ENCODE measurements at places on chromosomes 4 and X.

DNA sequence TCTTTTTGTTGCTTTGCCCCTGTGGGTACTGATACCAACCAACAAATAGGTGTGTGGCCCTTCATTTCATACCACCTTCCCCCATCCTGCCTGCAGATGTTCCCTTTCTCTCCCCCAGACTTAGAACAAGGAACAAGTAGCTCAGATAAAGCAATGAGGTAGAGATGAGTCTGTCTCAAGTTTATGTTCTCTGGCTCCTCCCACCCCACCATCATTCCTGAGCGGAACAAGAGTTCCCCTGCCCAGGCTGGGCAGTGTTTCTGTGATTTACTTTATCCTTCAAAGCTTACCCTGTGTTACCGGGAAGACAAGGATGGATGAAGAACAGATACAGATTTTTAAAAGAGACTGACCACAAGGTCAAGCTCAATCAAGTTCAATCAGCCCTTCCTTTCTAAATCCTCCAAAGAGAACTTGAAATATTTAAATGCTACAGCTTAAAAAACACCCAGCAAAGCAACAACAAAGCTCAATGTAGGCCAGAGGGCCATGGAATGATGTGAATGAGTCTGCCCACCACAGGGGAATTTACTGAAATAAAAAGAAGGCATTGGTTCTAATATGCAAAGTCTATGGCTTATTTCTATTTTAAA, 80.1 kb upstream of the UCP1 start:
- DNase-seq = no peak

DNA sequence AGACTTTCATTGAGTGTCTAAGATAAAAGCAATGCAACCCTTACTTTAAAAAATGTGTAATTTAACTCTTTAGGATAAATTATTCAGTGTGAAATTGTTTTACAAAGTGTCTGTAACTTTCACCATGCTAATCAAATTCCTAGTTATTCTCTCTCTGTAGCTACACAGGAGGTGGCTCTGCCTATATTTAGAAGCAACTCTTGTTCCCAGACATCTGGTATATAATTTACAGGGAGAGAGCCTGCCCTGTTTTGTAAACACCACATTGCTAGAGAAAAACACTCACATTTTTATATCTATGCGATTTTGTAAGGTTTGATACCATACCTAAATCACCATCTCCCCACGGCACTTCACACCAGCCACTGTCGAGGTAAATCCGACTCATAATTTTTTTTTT, 35.5 kb upstream of the SPATA4 start:
- DNase-seq = no peak

DNA sequence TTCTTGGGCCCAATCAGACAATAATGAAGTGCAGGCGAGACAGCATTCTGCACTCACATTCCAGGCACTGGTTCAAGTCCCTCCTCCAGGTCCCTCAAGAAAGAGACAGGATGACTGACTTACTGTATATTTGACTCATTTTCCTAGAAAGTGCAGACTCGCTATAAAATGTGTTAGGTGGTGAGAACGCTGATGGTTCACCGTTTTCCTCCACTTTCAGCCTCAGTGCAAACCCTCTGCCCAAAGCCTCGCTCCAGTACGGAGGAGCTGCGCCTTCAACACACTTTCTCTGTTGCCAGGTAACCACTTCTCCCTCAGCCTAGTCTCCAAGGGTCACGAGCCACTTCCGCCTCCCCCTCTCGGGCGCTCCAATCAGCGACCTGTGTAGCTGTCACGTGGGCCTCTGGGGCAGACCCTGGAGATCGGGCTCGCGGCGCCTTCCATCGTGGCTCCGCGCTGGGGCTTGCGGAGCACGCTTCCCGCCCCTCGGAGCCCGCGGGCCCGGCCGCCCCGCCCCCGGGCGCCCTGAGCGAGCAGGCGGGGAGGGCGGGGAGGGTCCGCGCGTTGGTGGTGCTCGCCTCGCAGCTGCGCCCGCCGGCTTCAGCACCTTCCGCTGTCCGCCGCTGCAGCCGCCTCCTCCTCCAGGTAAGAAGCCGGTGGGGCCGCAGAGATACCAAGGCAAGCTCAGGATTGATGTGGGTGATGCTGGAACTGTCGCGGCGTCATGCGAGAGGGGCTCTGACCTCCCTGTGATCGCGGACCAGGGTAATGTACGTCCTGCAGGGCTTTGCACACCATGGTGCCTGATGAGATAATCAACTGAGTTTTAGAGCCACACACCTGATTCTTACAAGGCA, at the start of gene WDR17:
Gene WDR17 (plus strand): TSS at position 407 of the 857 bp plus-strand sequence. CDS start 45,740 bp downstream, outside the sequence.
- peak; percentile 65 for DNase-seq

DNA sequence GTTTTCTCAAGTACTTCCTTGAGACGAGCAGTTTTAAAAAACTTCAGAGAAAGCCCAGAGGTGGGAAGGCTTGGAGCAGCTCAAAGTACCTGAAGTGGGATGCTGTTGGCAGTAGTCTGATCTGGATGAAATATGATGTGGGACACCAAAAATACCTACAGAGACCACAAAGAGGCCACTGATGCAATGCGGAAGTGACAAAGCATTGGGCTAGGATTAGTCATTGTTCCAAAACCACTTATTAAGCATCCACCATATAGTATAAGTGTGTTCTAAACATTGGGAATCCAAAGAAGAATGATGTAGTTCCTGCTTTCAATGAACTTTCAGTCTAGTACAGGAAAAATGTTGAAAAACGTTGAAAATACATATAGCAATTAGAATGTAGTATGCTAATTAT, 386.1 kb upstream of the CNKSR2 start:
- DNase-seq = no peak

- no peak for DNase-seq
Observed at GRCh38 chrX:24466025-24466424, 939 bp downstream of the PDK3 start.

- DNase-seq = no peak
Observed at GRCh38 chrX:72712094-72712755, 1.9 kb downstream of the PHKA1 start.

DNA sequence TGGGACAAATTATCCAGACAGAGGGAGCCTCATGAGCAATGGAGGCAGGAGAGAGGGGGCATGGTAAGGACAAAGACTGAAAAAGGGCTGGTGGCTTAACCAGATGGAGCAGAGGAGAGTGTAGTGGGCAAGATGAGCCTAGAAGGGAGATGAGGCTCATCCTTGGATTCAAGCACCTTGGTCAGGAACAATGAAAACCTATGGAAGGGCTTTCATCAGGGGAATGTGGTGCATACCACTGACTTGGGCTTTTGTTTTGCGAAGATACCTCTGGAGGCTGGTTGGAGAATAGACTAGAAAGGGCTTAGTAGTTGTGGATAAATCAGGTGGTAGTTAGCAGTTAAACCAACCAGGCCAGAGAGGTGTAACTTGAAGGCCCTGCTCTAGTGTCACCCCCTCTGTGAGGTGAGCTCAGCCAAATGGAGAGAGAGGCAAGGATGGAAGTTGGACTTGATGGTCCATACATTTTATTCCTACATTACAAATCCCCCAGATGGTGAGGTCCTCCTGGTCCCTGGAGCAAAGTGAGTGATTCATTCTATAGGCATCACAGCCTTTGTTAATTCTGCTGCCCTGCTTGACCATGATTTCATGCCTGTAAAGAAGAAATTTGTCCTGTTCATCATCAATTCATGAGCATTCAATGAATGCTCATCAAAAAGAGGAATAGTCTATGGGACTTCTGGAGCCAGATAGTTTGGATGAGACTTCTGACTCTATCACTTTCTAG, 264.8 kb upstream of the IGFBP7 start:
- DNase-seq = no peak

- no peak for DNase-seq
Observed at GRCh38 chrX:134407065-134407376, 52.9 kb upstream of the HPRT1 start.

- DNase-seq = no peak
Observed at GRCh38 chr4:20675786-20676185, 24.5 kb upstream of the PACRGL start.

DNA sequence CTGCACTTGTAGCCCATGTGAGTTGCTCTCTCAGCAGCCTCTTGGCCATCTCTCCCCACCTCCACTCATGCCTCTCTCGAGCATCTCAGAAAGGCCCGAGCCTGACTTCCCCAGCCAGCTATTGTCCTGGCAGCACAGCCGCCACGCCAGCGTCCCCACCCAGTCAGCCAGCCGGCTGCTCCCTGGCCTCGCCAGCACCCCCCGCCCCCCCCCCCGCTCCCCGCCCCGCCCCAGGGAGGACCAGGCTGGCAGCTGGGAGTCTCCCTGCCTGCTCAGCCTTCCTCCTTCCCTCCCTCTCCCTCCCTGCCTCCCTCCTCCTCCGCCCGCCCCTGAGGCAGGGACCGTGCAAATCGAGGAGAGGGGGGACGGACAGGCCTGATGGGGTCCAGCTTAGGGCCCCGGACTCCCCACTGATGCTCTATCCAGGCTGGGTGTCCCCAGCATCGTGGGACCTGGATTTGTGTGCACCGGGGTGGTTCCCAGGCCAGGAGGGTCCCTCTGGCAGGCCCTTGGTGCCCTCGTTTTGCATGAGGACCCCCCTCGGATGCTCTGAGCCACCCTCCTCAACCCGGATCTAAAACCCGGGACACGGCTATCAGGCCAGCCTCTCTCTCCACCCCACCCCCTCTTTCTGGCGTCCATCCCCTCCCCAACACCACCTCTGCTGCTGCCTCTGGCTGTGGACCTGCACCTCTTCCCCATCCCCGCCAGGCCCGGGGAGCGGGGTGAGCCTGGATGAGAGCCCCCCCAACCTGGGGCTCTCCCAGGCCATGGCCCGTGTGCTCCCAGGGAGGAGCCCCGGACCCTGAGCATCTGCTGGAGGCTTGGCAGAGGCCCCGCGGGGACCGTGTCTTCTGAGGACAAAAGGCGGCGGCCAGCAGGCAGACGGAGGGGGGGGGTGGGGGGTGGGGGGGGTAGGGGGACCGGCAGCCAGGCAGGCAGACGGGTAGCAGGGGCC, at the start of gene GPR173:
Gene GPR173 (plus strand): TSS at position 621 of the 958 bp plus-strand sequence. CDS start 27,833 bp downstream, outside the sequence.
- DNase-seq = no peak

GRCh38 chr4:57658188-57658587, 548.0 kb upstream of the IGFBP7 start:
- no peak for DNase-seq

DNA sequence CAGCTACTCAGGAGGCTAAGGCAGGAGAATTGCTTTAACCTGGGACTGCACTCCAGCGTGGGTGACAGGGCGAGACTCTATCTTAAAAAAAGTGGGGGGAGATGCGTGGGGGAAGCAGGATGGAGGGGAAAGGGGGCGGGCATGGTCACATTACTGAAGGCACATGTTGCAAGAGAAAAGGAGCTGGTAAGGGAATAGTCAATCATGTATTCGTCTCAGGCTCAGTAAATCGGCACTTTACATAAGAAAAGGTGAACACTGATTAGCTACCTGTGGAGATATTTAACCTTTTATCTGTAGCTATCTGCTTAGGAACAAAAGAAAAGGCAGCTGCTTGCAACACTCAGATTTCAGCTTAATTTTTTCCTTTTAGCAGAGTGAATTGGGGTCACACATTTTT, 132.5 kb downstream of the PLS3 start:
- no peak for DNase-seq

DNA sequence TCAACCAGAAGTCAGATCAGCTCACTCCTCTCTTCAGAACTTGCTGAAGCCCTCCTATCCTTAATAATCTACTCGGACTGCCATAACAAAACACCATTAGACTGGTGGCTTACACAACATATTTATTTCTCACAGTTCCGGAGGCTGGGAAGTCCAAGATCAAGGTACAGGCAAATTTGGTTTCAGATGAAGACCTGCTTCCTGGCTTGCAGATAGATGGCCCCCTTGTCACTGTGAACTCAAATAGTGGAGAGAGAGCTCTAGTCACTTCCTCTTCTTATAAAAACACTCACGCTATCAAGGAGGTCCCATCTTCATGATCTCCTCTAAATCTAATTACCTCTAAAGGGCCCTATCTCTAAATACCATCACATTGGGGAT, 125.1 kb downstream of the CAMK2D start:
- no peak for DNase-seq

DNA sequence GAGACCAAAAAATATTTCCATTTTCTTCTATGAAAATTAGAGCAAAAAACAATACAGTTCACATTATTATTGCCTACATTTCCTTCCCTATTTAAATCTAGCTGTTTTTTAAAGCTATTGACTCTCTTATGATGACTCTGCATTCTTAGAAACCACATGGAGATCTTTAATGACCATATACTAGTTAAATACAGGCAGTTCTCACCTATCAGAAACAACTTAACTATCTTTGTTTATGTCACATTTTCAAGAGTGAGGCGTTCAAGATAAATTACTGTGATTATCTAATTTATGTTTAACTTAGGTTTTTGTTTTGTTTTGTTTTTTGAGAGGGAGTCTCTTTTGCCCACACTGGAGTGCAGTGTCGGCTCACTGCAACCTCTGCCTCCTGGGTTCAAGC, 3.0 kb downstream of the CISD2 start:
- no peak for DNase-seq

GRCh38 chr4:73917081-73917501, 47.9 kb downstream of the CXCL1 start:
- no peak for DNase-seq

DNA sequence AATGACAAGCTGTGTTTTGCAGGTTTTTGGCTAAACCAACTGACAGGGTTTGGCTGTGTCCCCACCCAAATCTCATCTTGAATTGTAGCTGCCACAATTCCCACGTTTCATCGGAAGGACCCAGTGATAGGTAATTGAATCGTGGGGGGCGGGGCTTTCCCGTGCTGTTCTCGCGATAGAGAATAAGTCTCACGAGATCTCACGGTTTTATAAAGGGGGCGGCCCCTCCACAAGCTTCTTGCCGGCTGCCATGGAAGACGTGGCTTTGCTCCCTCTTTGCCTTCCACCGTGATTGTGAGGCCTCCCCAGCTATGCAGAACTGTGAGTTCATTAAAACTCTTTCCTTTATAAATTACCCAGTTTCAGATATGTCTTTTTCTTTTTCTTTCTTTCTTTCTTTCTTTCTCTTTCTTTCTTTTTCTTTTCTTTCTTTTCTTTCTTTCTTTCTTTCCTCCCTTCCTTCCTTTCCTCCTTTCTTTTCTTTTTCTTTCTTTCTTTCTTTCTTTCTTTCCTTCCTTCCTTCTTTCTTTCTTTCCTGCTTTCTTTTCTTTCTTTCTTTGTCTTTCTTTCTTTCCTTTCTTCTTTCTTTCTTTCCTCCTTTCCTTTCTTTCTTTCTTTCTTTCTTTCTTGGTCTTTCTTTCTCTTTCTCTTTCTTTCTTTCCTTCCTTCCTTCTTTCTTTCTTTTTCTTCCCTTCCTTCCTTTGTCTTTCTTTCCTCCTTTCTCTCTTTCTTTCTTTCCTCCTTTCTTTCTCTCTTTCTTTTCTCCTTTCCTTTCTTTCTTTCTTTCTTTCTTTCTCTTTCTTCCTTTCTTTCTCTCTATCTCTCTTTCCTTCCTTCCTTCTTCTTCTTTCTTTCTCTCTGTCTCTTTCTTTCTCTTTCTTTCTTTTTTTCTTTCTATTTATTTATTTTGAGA, 54.8 kb downstream of the SHOX start:
- DNase-seq = no peak

GRCh38 chr4:65391814-65392213, 278.5 kb downstream of the EPHA5 start:
- no peak for DNase-seq
